ENCODE measurements at places on chromosomes 5 and 9.

- DNase-seq = no peak
Observed at GRCh38 chr9:130995086-130996011, 13.6 kb upstream of the LAMC3 start.

- DNase-seq = no peak
Observed at GRCh38 chr9:120579139-120580050, 572 bp downstream of the CDK5RAP2 start.

DNA sequence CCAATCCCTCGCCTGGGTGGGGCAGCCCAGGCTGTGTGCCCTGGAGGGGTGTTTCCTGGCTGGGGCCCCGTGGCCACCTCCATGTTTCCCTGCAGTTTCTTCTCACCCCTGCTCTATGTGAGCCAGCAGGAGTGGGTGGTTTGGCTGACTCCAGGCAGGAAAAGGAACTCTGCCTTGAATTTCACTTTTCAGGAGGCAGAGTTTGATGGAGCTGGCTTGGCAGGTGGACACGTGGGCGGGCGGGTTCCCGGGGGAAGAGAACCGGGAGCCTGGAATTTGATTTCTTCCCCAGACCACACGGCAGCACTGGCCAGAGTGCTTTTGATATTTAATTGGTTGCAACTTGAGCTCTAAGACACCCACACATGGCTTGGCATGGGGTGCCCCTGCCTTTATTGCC is 119.8 kb upstream of the PANK3 start:
- no peak for DNase-seq

DNA sequence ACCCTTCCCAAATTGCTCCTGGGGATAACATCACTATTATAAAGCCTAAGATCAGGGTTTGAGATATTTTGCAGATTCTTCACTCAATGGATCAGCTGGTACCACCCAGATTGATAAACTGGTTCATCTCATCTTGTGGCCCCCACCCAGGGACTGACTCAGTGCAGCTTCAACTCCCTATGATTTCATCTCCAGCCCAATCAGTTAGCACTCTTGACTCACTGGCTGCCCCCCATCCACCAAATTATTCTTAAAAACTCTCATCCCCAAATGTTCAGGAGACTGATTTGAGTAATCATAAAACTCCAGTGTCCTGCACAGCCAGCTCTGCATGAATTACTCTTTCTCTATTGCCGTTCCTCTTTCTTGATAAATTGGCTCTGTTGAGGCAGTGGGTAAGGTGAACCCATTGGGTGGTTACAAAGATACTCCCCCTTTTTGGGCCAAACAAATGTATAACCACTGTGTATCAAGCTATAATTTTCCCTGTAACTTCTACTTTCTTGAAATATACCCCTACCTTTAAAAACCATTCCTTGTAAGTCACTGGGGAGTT is 263.3 kb upstream of the IL12B start:
- no peak for DNase-seq

DNA sequence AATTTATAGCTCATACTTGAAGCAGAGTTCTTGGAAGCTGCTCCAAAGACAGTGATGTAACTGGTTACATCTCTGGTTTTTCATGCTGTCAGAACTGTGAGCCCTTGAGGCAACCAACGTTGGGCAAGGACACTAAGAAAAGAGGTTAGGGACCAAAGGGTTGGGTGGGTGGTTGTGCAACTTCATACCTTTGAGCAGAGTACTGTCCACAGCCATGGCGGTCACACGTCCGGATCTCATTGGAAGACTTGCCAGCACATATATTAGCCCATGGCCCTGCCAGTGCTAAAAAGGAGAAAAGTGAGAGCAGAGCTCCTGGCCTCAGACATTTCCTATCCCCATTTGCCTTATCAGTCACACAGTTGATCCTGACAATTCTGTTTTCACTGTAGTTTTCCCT is 2.1 kb downstream of the LECT2 start:
- DNase-seq = no peak
